ENCODE measurements at places on chromosomes 3 and 15. TPM values are rescaled to one million over a fixed set of nuclear protein-coding genes. Genes with fewer than 3 reads are reported as not detected.

AP2M1 gene
- total RNA-seq, result 212 TPM

ZBTB47 gene
- 1.0 TPM for total RNA-seq

DNA sequence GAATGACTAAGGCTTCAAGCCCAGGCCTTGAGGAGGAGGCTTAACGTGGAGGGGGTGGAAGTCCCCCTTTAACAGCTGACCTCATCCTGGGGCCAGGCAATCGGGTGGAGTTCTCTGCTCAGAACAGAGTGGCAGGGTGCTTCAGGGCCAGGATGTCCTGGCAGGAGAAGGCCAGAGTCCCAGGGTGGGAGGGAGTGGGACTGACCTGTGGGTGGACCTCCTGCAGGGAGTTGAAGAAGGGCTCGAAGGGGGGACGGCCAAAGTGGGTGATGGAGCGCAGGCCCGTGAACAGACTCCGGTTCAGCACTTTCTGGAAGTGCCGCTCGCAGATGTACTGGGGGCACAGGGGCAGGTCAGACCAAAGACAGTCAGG lies 19.6 kb downstream of the DUOX2 start:
- H3K27me3 ChIP-seq, result no peaks in the 10 kb centered on the region
- H3K4me1 ChIP-seq, result no peaks in the 10 kb centered on the region
- H3K4me3 ChIP-seq, result no peak overlapping the region
- H3K36me3 ChIP-seq, result no peaks in the 10 kb centered on the region
- H3K27ac ChIP-seq, result no peak overlapping the region

- no peak overlapping the region for H3K4me3 ChIP-seq
- H3K4me1 ChIP-seq, result no peaks in the 10 kb centered on the region
- no peak for DNase-seq
- H3K27me3 ChIP-seq, result peaks cover 11% of the 10 kb centered on the region
- no peaks in the 10 kb centered on the region for H3K36me3 ChIP-seq
Observed at GRCh38 chr15:72192416-72192815, 5.2 kb downstream of the GRAMD2A start.

DNA sequence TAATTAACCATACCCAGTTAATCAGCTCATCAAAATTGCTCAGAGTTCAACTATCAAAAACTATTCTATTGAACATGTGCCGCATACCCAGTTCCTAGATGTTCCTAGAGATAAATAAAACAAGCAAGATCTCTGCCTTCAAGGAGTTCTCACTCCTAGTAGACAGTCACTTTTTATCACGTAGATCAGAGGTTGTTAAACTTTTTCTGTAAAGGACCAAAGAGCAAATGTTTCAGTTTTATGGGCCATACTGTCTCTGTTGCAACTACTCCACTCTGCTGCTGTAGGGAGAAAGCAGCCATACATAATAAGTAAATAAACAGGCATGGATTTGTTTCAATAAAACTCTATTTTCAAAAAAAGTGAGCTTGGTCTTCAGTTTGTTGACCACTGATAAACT lies 7.9 kb downstream of the FBN1 start:
- no peak for DNase-seq
- peaks cover 11% of the 10 kb centered on the region for H3K27me3 ChIP-seq
- H3K27ac ChIP-seq, result no peak overlapping the region
- no peak overlapping the region for H3K4me3 ChIP-seq
- peaks cover 4% of the 10 kb centered on the region for H3K4me1 ChIP-seq

DNA sequence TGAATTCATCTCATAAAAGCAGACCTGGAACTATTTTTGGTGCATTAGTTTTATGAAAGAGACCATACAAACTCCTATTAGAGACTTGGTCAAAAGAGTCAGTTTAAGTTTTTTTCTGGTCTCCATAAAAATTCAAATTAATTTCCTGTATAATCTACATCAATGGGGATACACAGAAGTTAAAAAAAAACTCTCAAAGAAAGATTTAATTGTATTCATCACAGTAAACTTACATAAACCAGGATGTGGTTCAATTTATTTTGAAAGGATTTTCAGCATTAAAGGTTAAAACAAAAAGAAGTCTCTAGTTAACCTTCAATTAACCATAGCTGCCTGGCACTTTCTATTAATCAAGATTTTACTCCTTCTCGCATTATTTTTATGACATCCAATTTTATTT lies 530.3 kb upstream of the KCNMB2 start:
- DNase-seq, result no peak
- no peak overlapping the region for H3K27ac ChIP-seq
- no peaks in the 10 kb centered on the region for H3K27me3 ChIP-seq
- H3K36me3 ChIP-seq, result peaks cover 11% of the 10 kb centered on the region
- peaks cover 60% of the 10 kb centered on the region for H3K4me1 ChIP-seq

GRCh38 chr3:194256040-194256945 lies 94.8 kb downstream of the CPN2 start:
- H3K36me3 ChIP-seq, result no peaks in the 10 kb centered on the region
- peaks cover 11% of the 10 kb centered on the region for H3K4me1 ChIP-seq
- H3K4me3 ChIP-seq, result no peak overlapping the region
- no peak for DNase-seq
- peak overlapping the region; percentile 56 for H3K27ac ChIP-seq

DNA sequence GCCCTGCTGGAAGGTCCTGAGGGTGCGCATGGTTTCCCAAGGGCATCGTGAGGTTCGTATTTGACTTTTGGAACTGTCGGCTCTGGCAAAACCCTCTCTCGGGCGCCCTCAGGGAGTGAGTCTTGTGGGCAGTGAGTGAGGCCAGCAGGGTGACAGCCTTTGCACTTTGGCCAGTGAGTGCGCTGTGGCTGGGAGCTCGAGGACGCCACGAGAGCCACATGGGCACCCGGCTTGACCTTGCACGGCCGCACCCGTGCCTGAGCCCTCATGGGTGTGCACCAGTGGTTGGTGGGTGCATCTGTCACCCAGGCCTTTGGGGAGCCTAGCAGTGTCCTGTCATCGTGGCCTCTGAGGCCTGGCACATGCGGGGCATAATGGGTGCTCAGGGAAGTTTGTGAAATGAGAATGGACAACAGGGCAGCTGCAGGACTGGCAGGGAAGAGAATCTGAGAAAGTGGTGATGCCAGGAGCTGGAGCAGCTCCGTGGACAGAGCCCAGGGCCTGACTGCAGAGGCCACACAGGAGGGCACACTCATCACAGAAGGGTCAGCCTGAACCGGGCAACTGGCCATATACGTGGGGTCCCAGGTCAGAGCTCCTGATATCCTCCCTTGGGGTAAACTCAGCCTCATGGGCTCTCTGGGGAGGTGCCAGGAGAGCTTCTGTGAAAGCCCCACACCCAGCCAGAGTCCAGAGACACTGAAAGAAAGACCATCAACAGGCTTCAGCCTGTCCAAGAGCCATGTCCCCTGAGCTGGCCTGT lies 30.4 kb upstream of the SNRPA1 start:
- H3K27ac ChIP-seq, result no peak overlapping the region
- peaks cover 7% of the 10 kb centered on the region for H3K4me1 ChIP-seq
- peaks cover 4% of the 10 kb centered on the region for H3K27me3 ChIP-seq
- no peaks in the 10 kb centered on the region for H3K36me3 ChIP-seq
- H3K4me3 ChIP-seq, result no peak overlapping the region
- DNase-seq, result no peak
